ENCODE measurements at places on chromosomes 3 and 15.

- DNase-seq = no peak
These were observed 354.1 kb downstream of the SHQ1 start for GRCh38 chr3:72494130-72494529.

- DNase-seq = no peak
These were observed 2.7 kb downstream of the ANKRD28 start for GRCh38 chr3:15794842-15795650.

GRCh38 chr15:93088200-93088980, 621 bp downstream of the RGMA start:
- peak; percentile 38 for DNase-seq

- no peak for DNase-seq
These were observed 166.2 kb upstream of the NSMCE3 start for GRCh38 chr15:29435811-29436210.

DNA sequence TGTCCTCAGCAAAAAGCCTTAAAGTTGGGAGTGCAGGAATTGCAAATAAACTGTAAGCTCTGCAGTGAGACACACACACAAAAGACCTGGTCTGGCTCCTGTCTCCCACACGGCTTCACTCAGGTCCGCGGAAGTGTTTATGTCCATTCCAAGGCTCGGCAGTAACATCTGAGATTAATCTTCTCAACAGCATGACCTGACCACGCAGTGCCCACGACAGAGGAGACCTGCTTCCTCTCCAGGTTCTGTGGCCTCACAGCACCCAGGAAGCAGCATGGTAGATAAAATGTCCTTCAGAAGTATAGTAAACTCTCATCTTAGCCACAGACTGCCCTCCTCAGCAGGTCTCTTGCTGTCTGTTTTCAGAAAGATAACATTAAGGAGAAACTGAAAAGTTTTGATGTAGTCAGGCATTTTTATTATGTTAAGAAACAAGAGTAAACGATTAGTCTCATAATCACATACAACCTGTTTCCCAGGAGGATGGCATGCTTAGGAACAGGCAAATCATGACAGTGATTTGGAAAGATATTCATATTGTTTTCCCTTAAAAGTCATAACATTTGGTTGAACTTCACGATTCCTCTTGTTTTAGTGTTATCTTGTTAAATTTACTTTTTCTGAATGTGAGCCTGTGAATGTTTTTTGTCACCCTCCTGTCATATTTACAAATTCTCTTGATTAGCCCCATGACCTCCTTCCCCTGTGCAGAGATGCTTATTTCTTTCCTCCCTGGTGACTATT, 34.6 kb downstream of the CD200R1L start:
- no peak for DNase-seq
